ENCODE measurements at places on chromosomes 1 and 21.

- no peak overlapping the region for H3K4me3 ChIP-seq
- H3K36me3 ChIP-seq: peaks cover 8% of the 10 kb centered on the region
- H3K27me3 ChIP-seq: peaks cover 3% of the 10 kb centered on the region
- no peak for DNase-seq
- no peaks in the 10 kb centered on the region for H3K4me1 ChIP-seq
- no peak overlapping the region for H3K27ac ChIP-seq
Measured at GRCh38 chr1:117260761-117261423, 50.2 kb upstream of the VTCN1 start.

GRCh38 chr1:50970931-50971582 lies 1.0 kb downstream of the CDKN2C start:
- H3K27me3 ChIP-seq: peaks cover 85% of the 10 kb centered on the region
- no peaks in the 10 kb centered on the region for H3K36me3 ChIP-seq
- H3K4me1 ChIP-seq: peaks cover 6% of the 10 kb centered on the region

DNA sequence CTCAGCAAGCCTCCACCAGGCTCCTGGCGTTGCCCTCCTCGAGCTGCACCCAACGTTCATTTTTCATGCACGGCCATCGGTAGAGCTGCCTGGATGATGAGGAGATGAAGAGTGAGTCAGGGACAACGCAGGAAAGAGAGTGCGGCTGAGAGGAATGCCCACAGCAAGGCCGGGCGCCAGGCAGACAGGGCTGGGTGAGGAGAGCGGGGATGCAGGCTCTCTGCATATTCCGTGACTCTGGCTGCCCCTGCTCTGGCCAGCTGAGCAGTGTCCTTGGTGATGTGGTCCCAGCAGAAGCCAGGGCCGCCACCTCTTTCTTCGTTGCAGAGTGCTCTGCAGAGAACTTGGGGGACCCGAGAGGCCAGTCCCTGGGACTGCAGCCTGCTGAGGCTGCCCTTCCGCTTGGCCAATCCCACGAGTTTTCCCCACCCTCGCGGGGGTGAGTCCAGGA lies 10.8 kb downstream of the UMODL1 start:
- H3K27me3 ChIP-seq: peaks cover 25% of the 10 kb centered on the region
- H3K4me3 ChIP-seq: no peak overlapping the region
- no peak for DNase-seq
- H3K4me1 ChIP-seq: peaks cover 11% of the 10 kb centered on the region
- no peak overlapping the region for H3K27ac ChIP-seq
- H3K36me3 ChIP-seq: no peaks in the 10 kb centered on the region

GRCh38 chr1:53616927-53617326 lies 122.0 kb downstream of the GLIS1 start:
- no peak overlapping the region for H3K27ac ChIP-seq
- peaks cover 2% of the 10 kb centered on the region for H3K4me1 ChIP-seq
- peak; percentile 5 for DNase-seq
- no peak overlapping the region for H3K4me3 ChIP-seq

DNA sequence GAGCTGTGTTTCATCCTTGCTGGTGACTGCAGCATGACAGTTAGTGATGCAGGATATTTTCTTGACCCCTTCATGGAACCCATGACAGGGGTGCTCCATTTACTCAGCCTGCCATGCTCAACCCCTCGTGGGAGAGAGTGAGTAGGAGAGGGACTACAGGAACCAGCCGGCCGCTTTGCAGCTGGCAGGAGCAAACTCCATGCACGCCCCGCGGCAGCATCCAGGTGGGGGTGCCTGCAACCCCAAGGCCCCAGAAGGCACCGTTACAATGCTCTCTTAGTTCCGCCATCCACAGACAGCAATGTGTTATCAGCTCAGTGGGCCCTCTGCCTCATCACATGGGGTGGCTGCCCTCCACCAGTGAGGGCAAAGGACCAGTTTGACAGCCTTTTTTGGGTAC lies 135.1 kb downstream of the SLC35F3 start:
- H3K4me3 ChIP-seq: no peak overlapping the region
- H3K27me3 ChIP-seq: peaks cover 9% of the 10 kb centered on the region
- H3K27ac ChIP-seq: no peak overlapping the region
- H3K4me1 ChIP-seq: no peaks in the 10 kb centered on the region
- no peak for DNase-seq
- H3K36me3 ChIP-seq: no peaks in the 10 kb centered on the region

DNA sequence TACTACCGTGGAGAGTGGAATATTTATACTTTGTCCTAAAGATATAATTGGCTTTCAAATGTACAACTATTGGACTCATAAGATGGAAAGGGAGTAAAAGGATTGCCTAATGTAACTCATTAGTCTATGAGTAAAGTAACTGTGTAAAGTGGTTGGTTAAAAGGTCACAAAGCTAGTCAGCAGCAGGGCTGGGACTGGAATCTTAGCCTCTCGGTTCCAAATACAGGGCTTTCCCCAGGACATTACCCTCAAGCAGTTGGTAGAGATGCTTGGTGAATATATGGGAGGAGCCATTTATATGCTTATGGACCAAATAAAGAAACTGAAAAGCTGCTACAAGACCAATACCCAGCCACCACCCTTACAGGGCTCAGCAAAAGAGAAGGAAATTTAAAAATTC lies 283.7 kb downstream of the HLX start:
- DNase-seq: no peak
- H3K27ac ChIP-seq: no peak overlapping the region
- H3K4me3 ChIP-seq: no peak overlapping the region
- H3K36me3 ChIP-seq: no peaks in the 10 kb centered on the region
- H3K27me3 ChIP-seq: no peaks in the 10 kb centered on the region

DNA sequence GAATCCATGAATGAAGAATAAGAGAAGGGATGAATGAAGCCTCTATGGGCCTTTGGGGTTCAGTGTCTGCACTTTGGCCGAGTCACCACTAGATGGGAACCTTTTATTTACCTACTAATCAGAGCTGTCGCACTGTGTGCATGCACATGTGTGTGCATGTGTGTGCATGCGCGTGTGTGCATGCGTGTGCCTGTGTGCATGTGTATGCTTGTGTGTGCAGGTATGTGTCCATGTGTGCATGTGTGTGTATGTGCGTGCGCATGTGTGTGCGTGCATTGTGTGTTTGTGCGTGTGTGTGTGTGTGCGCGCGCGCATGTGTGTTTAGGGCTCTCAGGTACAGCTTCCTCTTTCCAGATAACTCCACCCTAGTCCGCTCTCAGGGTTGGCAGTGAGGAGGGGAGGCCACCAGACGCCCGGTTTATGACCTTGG lies 20.4 kb upstream of the UBXN10 start:
- H3K27ac ChIP-seq: no peak overlapping the region
- H3K4me1 ChIP-seq: no peaks in the 10 kb centered on the region
- H3K27me3 ChIP-seq: peaks cover 34% of the 10 kb centered on the region
- H3K36me3 ChIP-seq: no peaks in the 10 kb centered on the region
- no peak for DNase-seq
- H3K4me3 ChIP-seq: no peak overlapping the region

- no peak overlapping the region for H3K4me3 ChIP-seq
- H3K27me3 ChIP-seq: no peaks in the 10 kb centered on the region
- H3K36me3 ChIP-seq: peaks cover 4% of the 10 kb centered on the region
- H3K4me1 ChIP-seq: no peaks in the 10 kb centered on the region
Measured at GRCh38 chr1:23720256-23720995, 22.8 kb upstream of the ELOA start.

- H3K27ac ChIP-seq: no peak overlapping the region
- DNase-seq: no peak
- no peaks in the 10 kb centered on the region for H3K36me3 ChIP-seq
- peaks cover 19% of the 10 kb centered on the region for H3K4me1 ChIP-seq
- no peak overlapping the region for H3K4me3 ChIP-seq
- no peaks in the 10 kb centered on the region for H3K27me3 ChIP-seq
Measured at GRCh38 chr1:86992861-86993260, 78.4 kb downstream of the HS2ST1 start.

GRCh38 chr1:100377590-100378361 lies 25.5 kb downstream of the CDC14A start:
- H3K4me1 ChIP-seq: peaks cover 6% of the 10 kb centered on the region
- no peak overlapping the region for H3K4me3 ChIP-seq
- no peak for DNase-seq
- H3K27me3 ChIP-seq: no peaks in the 10 kb centered on the region

DNA sequence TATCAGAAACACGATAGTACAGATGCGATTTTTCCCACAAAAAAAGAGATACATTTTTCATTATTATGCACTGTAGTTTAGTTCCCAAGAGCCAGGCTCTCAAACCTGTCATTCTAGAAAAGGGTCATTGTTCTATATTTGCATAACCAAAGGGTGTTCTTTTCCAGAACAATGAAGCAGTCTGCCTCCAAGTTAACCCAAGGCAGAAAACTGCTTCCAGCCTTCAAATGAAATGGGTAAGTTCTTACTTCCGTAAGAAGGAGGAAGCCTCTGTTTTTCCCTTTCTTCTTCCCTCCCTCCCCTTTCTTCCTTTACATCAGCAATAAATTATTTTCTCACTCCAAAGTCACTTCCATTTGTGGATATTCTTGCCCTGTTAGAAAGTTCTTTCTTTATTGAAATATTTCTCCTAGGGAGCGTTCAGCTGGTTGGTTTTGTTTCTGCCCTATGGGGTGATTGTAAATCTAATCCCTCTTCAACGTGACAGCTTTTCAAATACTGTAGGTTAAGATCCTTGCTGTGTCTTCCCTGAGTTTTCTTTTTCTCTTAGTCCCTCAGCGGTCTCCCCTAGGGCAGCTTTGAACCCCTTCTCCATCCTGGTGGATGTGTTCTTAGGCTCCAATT lies 77.3 kb upstream of the PTGFRN start:
- H3K27ac ChIP-seq: no peak overlapping the region
- H3K36me3 ChIP-seq: no peaks in the 10 kb centered on the region
- DNase-seq: no peak
- H3K4me1 ChIP-seq: peaks cover 25% of the 10 kb centered on the region
- no peaks in the 10 kb centered on the region for H3K27me3 ChIP-seq
- no peak overlapping the region for H3K4me3 ChIP-seq

- peaks cover 12% of the 10 kb centered on the region for H3K36me3 ChIP-seq
- no peak for DNase-seq
- H3K27me3 ChIP-seq: no peaks in the 10 kb centered on the region
- no peaks in the 10 kb centered on the region for H3K4me1 ChIP-seq
- no peak overlapping the region for H3K27ac ChIP-seq
Measured at GRCh38 chr1:209613400-209614150, 30.1 kb downstream of the CAMK1G start.

GRCh38 chr1:14350197-14350596 lies 248.3 kb upstream of the KAZN start:
- no peak for DNase-seq
- H3K4me1 ChIP-seq: no peaks in the 10 kb centered on the region
- no peaks in the 10 kb centered on the region for H3K36me3 ChIP-seq
- H3K27me3 ChIP-seq: peaks cover 2% of the 10 kb centered on the region

DNA sequence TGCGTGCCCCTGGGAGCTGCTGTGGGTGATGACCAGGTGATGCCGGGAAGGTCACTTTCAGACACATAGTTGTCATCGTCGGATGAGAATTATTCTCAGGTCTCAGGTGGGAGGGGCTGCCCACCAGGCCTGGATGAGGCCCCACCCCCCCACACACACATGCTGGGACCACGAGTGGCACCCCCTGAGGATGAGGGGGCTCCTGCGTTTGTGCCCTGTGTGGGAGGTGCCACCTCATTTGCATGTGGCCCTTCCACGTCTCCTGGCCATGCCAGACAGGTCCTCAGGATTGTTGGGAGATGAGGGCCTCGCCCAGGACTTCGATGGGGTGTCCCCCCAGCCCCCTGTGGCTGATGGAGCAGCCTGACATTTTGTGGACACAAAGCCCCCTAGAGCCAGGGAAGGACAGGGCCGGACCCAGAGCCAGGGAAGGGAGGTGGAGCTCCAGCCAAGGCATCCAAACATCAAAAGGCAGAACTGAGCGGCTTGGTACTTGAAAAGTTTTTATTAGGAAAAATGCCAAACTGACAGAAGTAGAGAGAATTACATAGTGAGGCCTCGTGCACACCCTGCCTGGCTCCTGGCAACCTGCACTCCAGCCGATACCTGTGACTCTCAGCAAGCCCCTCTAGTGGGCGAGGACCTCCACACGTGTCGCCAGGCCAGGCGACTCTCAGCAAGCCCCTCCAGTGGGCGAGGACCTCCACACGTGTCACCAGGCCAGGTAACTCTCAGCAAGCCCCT lies 55.7 kb downstream of the PRKCZ start:
- peaks cover 7% of the 10 kb centered on the region for H3K36me3 ChIP-seq
- H3K4me3 ChIP-seq: no peak overlapping the region
- peaks cover 7% of the 10 kb centered on the region for H3K4me1 ChIP-seq

- no peak for DNase-seq
- no peaks in the 10 kb centered on the region for H3K27me3 ChIP-seq
- no peaks in the 10 kb centered on the region for H3K36me3 ChIP-seq
- H3K27ac ChIP-seq: no peak overlapping the region
- no peak overlapping the region for H3K4me3 ChIP-seq
- H3K4me1 ChIP-seq: peaks cover 9% of the 10 kb centered on the region
Measured at GRCh38 chr21:42476388-42477331, 19.4 kb downstream of the RSPH1 start.

DNA sequence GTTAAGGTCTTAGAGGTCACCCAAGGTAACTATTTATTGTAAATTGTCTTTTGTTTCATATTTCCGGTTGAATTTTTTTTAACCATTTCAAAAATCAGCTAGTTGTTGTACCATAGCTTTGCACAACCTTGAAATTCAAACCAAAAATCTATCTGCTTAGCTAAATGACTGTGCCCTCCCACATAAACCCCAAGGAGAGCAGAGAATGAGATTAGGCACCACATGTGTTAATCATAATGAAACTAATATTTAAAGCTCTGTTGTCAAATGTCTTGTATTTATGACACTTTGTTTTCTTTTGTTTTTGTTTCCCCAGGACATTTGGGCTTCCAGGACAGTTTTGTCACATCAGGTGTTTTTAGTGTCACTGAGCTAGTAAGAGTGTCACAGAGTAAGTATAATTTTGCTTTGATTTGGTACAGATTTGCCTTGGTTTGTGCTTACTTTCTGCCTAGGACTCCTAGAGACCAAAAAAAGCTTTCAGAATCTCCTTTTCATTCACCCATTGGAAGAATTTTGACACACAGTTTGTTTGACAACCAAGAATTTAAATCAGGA lies 249.9 kb downstream of the NFIA start:
- DNase-seq: no peak
- H3K27me3 ChIP-seq: peaks cover 6% of the 10 kb centered on the region
- H3K27ac ChIP-seq: no peak overlapping the region

DNA sequence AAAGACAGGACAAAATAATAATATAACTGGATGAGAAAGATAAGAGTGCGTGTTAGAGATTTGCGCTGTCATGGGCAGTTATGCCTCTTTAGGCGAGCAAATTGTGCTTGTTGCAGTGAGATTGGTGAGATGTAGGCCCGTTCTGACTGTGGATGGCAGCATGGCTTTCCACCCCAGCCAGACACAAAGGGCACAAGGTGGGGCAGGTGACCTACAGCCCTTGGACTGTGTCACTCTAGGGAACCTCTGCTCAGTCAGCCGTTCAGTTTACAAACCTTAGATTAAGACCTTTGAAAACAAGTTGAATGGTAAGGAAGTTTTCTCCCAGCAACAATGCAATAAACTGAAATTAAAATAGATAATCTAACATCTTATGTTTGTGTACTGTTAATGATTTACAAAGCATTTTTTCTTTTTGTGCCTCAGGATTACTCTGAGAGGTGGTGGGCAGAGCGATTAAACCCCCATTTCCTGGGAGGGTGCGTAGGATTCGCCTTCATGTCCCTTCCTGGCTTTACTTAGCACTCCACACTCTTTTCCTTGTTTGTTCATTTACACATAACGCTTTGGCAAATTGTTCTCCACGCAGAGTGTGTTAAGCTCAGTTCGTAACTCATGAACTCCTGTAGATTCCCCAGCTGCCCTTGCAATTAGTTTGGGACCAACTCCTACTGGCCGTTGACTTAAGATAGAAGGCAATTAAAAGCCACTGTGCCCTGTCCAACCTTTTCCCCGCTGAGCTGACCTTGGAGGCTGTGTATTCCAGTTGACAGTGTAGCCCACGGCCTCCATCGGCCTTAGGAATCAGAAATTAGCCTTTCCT lies 58.1 kb upstream of the IGSF5 start:
- peak overlapping the region; percentile 76 for H3K27ac ChIP-seq
- no peak for DNase-seq
- H3K36me3 ChIP-seq: peaks cover 2% of the 10 kb centered on the region
- no peak overlapping the region for H3K4me3 ChIP-seq

Data from progenitor cell of endocrine pancreas (in vitro differentiated cells).